Activated T-cell treated with anti-CD3 and anti-CD28 coated beads for 48 hours (primary cell): ENCODE measurements at places on chromosomes 2 and 18.

DNA sequence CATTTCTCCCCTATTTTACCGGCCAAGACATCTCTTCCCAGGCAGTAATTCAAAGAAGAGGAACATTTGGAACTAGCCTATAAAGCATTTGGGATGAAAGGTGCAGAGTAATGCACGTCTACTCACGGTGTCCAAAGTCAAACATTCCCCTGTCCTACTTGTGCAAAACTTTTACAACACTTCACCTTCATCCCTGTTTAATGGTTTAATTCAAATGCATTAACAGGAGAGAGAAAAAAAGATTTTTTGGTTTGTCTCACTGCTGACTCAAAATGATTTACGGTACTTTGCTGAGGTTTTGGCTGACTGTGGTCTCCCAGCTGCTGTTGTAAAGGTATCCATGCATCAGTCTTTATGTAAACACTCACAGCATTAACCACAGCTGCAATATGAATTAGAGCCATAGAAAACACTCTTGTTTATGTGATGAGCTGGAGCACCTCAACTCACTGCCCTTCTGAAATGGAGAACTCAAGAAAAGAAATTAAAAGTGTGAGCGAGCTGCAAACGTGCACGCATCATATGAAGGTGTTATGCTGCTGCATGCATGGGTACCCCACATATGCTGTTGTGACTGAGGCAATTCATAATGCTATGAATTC lies 220.5 kb downstream of the PIEZO2 start:
- no peak for DNase-seq

DNA sequence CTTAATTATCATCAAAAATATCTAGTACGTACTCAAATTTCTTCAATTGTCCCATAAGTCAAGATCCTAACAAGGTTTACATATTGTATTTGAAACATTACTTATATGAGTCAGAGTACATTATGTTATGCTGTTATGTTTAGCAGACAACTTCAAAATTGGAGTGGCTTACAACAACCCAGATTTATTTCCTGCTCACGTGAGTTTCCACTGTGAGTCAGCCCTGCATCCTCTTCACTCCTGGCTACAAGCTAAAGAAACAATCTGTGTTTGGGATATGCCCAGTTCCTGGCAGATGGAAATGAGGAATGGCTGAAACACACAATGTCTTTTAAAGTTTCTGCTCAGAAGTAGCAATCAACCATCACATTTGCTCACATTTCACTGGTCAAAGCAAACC lies 31.5 kb upstream of the TANC1 start:
- no peak for DNase-seq

GRCh38 chr2:209367075-209367747 lies 56.6 kb upstream of the MAP2 start:
- DNase-seq: no peak

DNA sequence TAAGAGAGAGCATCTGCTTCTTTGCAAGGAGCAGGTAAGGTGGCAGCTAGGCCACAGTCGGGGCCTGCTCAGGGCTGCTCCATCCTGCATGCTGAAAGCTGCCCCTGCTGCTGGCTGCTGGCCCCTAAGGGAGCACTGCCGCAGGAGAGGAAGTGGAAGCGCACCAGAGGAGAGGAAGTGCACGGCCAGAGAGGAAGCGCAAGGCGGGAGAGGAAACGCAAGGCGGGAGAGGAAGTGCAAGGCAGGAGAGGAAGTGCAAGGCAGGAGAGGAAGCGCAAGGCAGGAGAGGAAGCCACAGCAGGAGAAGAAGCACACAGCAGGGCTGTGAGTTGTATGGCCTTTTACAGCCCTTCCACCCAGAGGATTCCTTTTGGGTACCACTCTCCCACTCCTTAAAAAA lies 539.0 kb upstream of the TNP1 start:
- no peak for DNase-seq

DNA sequence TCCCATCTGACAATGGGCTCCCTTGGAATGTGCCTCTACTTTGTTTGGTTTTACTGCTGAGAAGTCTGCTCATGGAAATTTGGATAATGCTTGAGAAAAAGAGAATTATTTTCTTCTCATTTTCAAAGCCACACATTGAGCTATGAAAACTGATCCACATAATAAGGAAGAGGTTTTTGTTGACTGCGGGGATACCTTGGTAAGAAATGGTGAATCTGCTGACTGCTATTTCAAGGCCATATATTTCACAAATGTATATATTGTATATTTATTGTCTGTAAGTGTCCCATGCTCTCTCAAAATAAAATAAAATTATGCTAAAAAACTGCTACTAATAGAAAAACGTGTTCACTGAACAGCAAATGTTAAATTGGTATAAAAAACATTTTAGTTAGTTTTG lies 15.1 kb downstream of the SH3YL1 start:
- no peak for DNase-seq

DNA sequence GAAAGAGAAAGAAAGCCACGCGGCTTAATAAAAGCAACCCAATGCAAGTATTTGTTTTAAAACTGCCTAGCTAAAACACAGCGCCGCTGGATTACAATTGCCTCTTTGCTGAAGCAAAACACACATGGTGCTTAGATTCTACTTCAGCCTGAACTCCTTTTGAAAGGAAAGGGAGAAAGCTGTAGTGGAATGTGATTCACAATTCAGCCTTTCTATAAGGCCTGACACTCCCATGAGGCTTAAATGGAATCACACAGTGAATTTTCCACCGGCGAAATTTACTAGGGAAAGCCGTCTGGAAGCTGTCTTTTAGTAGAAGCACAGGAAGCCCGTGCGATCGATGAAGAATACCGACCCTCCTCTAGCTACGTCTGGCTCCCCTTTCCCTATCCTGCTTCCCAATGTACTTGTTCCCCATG lies 348.0 kb downstream of the DLGAP1 start:
- no peak for DNase-seq

DNA sequence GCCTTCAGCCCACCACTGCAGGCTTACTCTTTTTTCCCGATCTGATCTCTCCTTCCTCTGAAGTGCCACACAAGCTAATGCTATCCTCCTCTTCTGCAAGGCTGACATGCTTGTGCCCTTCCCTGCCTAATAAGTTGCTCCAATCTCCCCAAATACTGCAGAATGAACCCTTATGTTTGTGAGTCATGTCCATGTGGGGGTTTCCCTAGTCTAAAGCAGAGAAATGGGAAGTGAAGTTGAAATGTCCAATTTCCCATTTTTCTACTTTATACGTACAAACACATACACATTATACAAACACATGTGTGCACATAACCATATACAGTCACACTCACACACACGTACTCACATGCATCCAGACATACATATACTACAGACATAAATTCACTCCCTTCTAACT lies 288.1 kb upstream of the CELF4 start:
- DNase-seq: no peak

DNA sequence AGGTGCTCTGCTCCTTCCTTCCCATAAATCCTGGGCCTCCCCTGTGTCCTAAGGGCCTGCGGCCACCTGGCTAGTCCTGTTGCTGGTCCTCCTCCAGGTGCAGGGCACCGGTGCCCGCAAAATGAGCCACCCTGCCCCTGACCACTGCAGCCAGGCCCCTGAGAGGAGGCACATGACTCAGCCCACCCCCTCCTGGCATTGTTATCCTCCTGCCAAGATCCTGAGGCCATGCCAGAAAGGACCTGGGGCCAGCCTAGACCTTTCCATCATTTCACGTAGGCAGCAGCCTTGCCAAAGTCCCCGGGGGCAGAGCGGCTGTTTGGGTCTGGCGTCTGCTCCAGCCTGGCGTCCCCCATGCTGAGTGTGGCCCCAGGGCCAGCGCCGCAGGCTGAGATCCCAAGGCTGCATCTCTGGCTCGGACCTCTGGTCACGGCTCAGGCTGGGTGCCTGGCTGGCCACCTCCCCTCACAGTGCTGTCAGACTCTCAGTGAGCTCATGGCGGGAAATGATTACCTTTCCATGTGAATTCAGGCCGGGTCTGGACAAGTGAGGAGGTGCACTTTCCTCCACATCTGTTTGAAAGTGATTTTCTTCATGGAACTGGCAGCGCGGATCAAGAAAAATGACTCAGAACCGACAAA lies 81.0 kb downstream of the NDUFA10 start:
- no peak for DNase-seq

DNA sequence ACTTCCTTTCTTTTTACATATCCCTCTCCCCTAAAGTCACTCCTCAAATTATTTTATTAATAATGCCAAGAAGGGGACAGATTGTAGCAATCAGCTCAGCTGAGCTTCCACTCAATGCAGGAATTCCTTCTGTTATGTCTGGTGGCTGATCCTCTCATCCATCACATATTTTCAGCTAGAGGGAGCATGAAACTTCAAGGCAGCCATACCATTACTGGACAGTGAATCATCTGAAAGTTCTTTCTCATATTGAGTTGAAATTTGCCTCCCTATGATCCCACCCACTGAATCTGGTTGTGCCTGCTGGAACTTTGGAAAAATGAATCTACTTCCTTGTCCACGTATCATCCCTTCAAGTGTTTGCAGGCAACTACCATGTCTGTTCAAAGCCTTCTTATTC lies 11.2 kb downstream of the ZNF385B start:
- DNase-seq: no peak

DNA sequence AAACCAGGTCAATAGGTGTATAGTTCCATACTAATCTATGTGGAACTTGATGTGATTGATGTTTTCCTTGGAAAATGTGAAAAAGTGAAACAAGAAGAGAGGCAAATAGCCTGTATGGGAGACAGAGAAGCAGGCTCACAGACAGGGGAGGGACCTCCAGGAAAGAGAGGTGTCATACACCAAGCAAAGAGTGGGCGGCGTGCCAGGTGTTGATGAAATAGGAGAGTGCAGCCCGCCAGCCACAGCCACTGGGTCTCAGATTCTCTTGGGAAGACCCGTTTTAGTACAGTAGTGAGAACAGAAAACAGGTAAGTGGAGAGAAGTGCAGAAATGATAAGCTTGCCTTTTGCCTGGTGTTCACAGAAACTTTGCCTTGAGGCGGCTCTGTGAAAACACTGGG lies 301.9 kb downstream of the ZNF407 start:
- no peak for DNase-seq

DNA sequence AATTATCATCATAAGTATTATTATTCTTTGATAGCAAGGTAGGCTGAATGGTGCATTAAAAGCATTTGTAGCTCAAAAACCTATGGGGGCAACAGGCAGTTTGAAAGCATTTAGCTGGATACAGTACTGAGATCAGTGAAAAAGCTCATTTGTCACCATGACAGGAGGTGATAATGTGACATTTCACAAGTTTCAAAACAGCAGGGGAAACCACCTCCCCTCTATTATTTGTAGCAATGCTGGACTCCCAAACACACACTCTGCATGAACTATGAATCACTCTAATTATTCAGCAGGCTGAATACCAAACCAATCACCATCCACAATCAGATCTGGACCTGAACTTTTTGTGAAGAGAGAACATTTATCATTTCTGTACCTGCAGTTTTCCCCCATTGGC lies 63.4 kb downstream of the MYO5B start:
- no peak for DNase-seq

DNA sequence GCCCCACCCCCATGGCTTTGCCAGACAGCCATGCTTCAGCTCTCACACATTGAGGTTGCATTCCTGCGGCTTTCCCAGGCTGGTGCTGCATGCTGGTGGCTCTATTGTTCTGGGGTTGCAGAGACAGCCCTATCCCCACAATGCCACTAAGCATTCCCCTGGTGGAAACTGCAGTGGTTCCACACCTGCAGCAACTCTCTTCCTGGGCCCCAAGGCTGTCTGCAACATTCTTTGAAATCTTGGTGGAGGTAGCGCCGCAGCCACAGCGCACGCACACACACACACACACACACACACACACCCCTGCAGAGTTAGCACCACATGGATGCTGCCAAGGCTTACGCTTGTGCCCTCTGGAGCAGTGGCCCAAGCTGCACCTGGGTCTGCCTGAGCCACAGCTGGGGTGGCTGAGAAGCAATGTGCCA lies 21.4 kb downstream of the SFXN5 start:
- DNase-seq: no peak

DNA sequence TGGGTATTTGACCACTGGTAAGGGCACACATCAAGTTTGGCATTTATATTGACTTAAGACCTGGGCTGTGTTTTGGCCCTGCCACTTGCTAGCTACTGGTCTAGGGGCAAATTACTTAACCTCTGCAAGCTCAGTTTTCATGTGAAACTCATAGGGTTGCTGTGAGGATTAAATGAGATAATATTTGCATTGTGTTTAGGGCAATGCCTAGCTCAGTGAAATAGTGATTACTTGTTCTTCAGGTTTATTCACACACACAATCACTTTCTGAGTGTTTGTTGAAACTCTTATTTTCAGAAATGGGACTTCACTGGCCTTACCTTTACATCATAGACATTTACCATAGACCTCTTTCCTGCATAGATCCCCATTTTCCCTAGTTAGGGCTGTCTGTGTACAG lies 12.3 kb downstream of the CERS6 start:
- no peak for DNase-seq

DNA sequence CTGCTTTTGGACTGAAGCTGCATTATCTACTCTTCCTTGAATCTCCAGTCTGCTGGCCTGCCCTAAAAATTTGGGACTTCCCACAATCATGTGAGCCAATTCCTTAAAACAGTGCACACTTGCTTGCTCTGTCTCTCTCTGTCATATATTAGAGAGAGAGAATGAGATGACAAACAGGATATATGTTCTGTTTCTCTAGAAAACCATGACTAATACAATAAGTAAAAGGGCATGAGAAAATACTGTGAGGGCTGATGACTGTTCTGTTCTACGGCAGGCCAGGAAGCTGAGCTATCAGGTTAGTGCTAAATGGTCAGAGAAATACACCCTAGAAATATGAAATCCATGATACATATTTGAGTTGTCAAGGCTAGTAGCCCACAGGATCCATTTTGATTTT lies 1896.8 kb upstream of the CELF4 start:
- no peak for DNase-seq

GRCh38 chr18:60277855-60278480 lies 94.6 kb downstream of the MC4R start:
- DNase-seq: no peak
